Stimulated activated CD4-positive, alpha-beta T cell treated with anti-CD3 and anti-CD28 coated beads, Interleukin-4, amount 100 ng/mL, for 1 hour (primary cell): ENCODE measurements at places on chromosomes 16 and 17.

DNA sequence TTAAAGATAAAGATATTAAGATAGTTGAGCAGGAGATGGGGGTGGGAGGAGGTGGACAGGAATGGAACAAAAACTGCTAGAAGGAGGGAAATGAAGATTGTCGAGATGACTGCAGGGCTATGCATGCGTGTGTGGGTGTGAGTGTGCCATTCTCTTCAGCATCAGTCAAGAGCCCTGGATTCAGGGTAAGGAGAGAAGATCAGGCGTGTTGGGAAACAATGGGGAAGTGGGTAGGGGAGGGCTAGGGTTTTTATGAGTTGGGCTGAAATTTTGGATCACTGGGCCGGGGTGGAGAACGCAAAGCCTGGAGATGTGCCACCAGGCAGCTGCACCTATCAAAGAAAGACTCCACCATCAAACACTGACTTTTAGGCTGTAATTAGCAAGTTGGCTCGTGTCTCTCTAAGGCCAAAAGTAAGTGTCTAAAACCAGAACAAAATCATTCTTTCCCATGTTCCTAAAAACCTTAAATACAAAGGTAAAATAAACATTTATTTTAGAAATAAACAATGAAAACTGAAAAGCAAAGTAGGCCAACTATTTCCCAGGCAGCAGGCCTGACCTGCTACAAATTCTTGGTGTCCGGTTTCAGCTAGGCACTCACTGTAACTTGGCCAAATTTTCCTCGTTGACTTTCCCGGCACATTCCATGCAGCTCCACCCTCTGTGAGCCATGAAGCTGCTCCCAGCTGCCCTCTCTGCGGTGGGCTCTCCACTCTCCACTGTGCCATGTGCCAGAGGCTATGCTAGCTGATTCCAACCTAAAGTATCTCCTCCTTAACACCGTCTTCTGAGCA, 4.2 kb downstream of the CDRT4 start:
- no peak for DNase-seq

DNA sequence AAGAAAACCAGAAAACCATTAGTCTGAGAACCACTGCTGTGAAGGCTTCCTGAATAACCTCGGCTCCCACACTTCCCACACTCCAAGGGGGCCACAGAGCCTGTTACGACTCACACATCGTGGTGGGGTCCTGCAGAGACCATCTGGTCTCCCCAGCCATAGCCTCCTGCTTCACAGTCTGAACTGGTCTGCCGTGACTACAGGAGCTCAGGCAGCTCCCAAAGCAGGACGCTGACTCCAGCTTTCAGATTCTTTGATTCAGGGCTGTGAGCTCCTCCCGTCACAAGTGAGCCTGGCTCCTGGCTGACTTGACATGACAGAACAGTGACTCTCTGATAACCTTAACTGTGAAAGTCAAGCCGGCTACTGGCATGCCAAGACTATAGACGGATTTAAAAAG, 37.8 kb downstream of the CYB5D2 start:
- DNase-seq: no peak

- DNase-seq: no peak
Observed at GRCh38 chr17:79996291-79996690, 39.4 kb downstream of the TBC1D16 start.

DNA sequence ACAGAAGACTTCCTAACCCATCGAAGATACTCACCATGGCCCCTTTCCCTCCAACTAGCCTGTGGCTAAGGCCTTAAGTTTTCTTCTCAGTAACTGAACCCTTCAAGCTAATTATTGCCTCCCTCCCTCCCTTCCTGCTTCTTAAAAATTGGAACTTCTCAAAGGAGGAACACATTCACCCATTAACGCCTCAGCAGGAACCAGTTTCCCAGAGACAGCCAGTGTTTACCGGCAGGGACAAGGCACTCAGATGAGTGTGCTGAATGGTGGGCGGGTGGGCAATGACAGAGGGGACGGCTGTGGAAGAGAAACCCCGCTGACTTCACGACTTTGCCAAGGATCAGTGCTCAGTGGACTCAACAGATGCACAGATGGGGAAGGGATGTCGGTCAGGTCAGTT, 20.3 kb downstream of the PITPNA start:
- no peak for DNase-seq

GRCh38 chr17:36183001-36183971, 6.8 kb upstream of the TBC1D3B start:
- DNase-seq: no peak
